Vagina (tissue), 2 donors: ENCODE measurements at places on chromosomes 2 and 18. TPM values are rescaled to one million over a fixed set of nuclear protein-coding genes. Genes with fewer than 3 reads are reported as not detected.

DNA sequence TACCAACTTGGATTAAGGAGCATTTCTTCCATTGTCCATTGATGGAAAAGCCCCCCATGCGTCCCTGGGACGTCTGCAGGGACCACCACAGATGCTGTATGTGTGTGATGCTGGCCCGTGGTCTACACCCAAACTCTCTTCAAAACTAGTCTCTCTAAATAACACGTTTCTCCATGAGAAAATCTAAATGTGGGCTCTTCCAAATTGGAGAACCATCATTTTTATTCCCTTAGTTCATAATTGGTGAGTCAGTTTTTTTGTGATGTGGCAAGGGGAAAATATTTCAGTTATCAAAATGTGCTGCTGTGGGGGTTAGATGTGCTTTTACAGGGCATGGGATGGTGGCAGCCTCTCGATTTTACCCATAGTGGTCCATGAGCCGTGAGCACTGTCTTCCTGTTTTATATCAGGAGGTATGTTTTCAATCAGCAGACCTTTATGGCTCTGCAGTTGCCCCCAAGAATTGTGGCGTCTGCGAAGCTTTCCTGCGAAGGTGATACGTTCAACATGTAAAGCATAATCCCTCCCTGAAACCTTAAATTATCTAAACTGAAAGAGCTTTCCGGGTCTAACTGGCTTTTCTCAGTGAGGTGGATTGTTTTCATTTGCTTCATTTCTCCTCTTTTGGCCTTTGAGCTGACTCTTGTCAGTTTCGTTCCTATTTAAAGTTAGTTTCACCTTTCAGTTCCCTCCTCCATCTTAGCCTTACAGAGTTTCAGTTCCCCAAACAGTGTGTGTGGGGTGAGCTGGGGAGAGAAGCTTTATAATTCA is 78.4 kb downstream of the SETBP1 start:
- no peak for DNase-seq

GRCh38 chr2:118053681-118054080 is 34.6 kb upstream of the INSIG2 start:
- DNase-seq, result no peak

DNA sequence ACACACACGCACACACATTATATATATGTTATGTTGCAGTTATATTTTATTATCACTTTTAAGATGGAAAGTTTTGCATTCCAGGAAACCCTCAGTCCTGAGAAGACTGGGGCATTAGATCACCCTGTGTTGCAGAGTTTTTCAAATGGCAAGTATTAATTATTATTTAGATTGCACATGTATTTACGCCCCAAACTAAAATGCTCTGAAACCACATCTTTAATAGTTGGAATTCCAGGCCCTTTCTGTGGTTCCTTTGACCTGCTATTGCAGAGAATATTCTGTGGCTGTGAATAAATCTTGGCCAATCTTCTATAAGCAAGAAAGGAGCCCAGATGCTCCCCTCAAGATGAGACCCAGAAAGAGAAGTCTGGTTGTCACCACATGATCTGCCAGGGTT is 427.0 kb upstream of the TNP1 start:
- no peak for DNase-seq

DNA sequence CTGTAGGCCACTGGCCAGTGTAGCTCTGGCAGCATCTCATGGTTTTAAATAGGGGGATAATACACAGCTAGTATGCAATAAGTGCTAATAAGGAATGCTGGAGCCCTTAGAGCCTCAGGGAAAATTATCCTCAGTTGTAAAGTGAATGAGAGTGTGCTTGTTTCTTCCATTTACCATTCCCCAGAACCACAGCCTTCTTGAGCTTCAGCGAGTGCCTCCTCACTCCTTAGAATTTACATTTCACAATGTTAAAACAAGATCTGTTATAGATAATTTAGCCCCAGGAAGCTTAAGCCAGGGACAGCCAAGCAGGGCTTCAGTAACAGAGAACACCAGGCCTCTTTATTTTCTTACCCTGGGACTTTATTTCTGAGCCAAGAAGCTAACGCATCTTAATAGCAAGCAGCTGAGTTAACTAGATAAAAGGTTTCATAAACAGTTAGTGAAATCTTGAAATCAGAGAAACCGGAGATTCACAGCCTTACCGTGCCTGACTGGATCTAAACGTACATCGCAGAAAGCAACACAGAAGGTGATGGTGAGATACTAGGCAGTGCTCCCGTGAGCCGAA is 535.2 kb downstream of the TDRD15 start:
- no peak for DNase-seq

DNA sequence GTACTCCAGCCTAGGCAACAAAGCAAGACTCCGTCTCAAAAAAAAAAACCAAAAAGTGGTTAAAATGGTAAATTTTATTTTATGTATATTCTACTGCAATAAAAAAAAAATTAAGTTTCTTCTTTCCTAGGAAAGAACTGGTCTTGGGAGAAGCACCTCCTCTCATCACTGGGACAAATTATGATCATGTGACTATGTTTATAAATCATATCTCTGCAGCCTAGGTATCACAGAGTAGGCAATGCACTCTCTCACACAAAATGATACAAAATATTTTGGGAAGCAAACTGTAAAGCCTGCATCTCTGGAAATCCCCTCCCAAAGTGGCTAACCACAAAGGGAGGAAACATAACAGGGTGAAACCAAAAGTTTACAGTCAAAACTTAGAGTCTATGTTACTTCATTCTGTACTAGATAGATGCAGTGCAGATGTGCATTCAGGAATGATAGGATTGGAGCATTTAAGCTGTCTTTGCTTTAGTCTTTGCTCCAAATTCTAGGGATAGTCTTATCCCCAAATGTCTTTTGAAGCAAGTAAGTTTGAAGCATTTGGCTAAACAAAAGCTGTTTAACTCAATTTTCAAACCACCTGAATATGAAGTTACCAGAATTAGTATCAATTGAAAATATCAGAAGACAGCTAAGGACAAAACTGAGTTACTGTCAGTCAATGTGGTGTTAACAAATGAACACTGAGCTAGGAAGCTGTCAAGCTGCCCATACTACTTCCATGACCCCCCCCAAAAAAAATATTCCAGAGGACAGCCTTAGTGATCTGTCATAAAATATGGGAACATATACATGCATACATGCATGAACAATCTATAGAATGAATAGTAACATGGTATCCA is 21.1 kb upstream of the MALT1 start:
- DNase-seq, result no peak

The GALNT13 gene
- 0.25 TPM for total RNA-seq

DNA sequence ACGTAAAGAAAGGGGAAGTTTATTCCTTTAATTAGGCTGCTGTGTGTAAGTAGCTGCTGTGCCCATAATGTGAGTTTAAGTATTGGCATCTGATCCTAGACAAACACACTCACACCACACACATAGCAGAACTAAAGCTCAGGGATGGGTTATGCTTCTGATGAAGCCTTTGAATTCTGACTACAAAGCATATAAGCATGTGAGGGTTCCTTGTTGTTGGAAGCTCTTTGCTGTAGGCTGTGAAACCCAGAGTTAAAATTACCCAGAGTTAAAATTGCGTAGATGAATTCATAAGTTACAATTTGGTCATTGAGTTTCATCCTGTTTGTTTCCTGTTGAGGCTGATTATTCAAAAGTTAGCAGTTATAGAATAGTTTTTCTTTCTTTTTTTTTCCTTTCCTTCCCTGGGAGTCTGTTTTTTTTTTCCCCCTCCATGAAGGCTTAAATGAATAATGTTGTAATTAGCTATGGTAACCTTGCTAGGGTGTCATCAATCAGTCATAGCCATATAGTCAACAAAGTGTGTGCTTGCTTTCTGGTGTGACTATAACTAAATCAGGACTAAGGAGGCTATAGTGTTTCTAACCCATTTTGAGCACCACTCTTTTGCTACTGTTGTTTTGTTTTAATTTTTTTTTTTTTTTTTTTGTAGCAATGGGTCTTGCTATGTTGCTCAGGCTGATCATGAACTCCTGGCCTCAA is 426.1 kb downstream of the PARD3B start:
- no peak for DNase-seq
